Cardiac fibroblast (primary cell): ENCODE measurements at places on chromosomes 16 and 17.

DNA sequence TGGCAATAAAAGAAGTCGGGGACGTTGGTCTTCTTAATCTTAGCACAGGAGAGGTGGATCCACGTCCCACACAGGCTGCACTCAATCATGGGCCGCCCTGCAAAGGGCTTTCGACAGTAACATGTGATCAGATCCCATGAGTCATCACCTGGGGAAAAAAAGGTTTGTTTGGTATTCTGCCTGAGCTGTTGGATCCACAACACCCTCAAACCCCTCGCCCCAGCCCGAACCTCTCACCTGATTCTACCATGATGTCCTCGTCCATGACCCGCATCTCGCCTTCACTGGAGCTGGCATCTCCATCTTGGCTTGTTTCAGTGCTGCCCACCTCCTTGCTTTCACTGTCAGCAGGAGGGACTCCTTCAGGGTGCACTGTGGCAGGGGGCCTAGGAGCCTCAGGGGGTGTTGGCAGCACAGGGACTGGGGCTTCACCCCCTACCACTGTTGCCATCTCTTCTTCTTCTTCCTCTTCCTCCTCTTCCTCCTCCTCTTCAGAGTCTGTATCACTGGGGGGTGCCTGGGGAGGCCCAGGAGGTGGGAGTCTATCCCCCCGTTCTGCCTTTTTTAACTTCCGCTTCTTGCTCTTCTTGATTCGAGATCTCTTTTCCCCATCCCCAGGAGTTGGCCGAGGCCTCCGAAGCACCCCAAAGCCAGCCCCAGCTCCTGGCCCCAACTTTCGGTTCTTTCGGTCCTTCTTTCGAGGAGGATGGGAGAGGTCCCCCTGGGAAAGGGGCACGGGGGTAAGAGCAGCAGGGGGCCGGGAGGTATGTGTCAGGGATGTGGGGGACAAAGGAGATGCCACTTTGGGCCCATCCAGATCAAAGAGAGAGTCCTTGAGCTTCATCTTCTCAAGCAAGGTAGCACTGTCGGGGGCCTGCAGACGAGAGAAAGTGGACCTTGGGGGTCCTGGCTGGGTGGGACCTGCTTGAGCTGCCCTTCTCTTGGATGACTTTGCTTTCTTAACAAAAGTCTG lies 1.7 kb upstream of the DVL2 start:
- no peak for DNase-seq

DNA sequence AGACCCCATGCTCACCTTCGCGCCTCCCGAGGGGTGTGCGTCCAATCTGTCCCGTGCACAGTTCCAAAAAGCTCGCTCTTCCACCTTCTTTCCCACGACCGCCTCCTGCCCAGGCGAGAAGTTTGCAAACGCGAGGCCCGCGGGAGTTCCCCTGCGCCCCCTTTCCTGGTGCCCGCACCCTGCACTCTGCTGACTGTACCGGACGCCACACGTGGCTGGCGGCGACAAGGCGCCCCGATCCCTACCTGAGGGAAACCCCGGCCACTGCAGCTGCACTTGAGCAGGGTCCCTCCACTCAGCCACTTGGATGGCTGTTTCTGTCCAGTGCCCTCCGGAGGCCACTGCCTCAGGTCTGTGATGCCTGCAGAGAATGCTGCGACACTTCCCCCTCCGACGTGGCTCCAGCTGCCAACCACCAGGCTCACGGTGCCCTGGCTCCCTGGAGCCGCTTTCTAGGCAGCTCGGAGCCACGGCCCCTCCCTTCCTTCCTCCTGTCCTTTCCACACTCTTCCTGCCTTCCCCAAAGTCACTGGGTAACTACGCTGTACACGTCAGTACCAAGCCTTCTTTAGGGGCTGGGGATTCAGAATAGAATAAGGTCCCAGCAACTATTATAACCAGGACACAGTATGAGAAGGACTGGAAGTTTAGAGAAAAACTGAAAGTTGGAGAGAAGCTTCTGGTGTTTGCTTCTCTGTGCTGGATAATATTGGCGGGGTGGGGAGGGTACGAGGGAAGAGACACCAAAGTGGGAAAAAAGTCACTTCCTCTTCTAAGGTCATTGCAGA lies at the start of gene MLKL:
MLKL (minus strand) TSS at position 425 of the 788 bp plus-strand sequence. CDS start 5,105 bp downstream, outside the sequence.
- peak; percentile 64 for DNase-seq

DNA sequence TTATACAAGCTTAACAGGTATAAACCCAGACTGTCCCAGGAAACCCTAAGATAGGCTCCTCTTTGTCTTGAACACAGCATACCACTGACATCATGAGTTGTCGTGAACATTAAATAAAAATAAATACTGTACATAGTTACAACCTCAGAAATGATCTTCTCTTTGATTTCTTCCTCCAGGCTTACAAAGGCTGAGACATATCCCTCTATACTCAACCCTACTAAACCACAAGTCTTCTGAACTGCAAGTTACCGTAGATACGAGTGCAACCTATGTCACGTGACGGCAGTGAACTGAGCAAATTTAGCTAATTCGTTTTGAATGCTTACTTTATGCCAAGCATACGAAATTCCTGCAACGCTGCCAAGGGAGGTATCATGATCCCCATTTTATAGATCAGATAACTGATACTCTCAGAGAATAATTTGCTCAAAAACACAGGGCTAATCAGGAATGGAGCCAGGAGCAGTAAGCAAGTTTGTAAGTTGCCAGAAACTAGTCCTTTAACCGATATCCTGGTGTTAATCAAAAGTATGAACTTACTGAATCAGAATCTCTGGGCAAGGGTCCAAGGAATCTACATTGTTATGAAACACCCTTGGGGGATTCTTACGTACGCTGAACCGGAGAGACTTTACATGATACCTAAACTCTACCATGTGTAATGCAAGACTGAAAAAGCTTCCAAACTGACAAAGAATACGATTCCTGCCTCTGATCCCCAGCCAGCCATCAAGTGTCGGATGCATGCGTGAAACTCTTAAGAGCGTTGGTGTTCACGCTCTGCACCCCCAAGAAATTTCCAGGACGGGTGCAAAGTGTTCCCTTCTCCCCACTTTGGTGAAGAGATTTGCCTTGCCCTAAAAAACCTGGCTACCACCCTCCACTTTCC lies 106.2 kb downstream of the XYLT1 start:
- peak; percentile 93 for DNase-seq

- DNase-seq, result no peak
These were observed 7.7 kb downstream of the NUBP1 start for GRCh38 chr16:10751291-10751697.

GRCh38 chr16:67702130-67702529 lies 17.0 kb downstream of the GFOD2 start:
- DNase-seq, result no peak

DNA sequence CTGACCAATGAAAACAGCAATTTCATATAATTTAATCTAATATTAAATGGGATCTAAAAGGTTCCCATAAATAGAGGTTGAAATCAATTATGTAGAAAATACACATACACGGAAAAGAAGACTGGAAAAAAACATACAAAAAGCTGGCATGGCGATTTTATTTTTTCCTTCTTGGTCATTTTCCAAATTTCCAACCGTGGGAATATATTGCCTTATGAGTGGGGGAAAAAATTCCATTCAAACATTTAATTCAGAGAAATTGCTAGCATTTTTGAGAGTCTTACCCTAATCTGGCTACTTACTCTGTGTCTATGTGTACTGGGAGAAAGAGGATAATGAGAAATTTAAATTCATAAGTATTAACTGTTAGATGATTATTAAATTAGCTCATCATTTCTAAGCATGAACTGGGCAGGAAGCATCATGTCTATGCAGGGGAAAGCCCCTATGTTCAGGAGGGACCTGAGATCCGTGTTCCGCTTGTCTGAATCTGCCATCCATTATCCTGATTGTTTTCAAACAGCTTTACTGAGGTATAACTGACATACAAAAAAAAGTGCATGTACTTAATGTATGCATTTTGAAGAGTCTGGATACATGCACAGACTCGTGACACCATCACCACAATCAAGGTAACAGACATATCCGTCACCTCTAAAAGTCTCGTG lies 145.2 kb downstream of the XYLT1 start:
- DNase-seq, result no peak

DNA sequence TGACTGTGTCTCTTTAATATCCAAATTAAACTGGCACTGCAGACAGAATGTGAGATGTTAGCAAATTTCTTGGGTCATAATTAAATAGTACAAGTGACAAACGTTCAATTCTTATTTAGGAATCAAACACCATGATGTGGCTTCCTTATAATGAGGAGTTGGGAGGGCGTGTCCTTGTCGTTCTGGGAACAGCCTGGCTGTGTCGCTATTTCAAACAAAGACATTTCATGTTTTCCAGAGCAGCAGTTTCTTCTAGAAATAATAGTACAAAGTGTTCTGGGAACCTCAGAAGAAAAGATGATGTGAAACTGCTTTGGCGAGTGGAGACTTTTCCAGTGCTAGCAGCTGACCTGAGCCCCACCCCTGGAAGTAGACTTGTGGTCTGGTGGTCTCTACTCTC lies 301.7 kb upstream of the N4BP1 start:
- DNase-seq, result peak; percentile 2

GRCh38 chr17:74702116-74702871 lies 10.4 kb downstream of the CD300LF start:
- DNase-seq, result no peak

GRCh38 chr16:66304151-66304550 lies 62.3 kb upstream of the CDH5 start:
- DNase-seq, result no peak

DNA sequence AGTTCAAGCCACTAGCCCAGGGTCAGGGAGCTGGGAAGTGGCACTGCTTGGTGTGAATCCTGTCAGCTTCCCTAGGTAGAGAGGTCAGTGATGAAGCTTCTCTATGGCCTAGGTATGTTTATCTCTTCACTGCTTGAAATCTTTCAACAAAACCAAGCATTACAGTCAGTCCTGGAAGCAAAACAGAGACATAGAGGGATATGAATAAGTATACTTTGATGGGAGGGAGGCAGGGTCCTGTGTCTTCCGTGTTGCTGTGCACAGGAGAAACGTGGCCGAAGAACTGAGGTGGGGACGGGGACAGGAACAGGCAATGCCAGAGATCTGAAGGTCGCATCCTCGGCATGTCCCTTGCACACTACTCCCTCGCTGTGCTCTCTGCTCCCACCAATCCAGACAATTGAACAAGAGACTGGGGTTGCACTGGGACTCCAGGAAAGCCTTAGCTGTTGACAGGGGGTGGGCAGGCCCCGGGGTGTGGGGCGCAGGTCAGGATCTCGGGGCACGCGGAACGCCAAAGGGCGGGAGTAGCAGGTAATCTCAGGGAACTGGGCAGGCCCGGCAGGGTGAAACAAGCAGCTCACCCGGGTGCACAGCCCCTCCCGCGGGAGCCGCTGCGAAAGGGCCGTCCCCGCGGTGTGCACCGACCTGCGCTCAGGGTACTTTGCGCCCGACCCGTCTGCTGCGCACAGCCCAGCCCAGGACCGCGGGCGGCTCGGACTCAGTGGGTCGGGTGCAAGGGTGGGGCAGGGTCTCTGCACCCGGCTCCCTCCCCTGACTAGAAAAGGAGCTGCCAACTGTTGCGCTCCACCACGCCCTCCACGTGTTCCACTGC lies at the start of gene MT1H:
MT1H (plus strand) TSS at position 810 of the 835 bp plus-strand sequence. CDS start 71 bp downstream, outside the sequence.
- DNase-seq, result no peak

GRCh38 chr17:78745407-78746088 lies 36.5 kb downstream of the CYTH1 start:
- peak; percentile 64 for DNase-seq

- DNase-seq, result no peak
These were observed 12.3 kb downstream of the CDH1 start for GRCh38 chr16:68749432-68749831.

DNA sequence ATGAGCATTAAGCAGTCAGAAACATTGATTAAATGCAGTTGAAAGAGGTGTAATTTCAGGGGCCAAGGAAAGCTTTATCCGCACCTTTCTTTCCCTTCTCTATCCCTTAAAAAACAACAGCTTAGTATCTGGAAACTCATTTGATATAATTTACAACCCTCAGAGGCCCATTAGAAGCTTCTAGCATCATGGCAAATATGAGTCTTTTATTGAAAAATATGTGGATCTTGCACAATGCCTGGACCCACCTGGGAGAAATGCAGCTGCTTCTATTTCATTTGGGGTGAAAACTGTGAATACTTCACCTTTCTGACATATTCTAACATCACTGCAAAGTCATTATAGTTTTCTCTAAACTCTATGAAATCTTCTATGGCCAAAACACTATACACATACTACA lies 492.2 kb upstream of the PSMD7 start:
- DNase-seq, result no peak

GRCh38 chr17:42928714-42929496 lies 28.3 kb downstream of the G6PC1 start:
- DNase-seq, result peak; percentile 92

- peak; percentile 7 for DNase-seq
These were observed 22.6 kb upstream of the CBFA2T3 start for GRCh38 chr16:88999457-89000206.

- DNase-seq, result no peak
These were observed 104.1 kb downstream of the CDH13 start for GRCh38 chr16:82730901-82731300.

GRCh38 chr17:33115366-33115765 lies 123.7 kb downstream of the SPACA3 start:
- no peak for DNase-seq

- no peak for DNase-seq
These were observed 2.9 kb upstream of the RHBDF2 start for GRCh38 chr17:76504117-76504516.

DNA sequence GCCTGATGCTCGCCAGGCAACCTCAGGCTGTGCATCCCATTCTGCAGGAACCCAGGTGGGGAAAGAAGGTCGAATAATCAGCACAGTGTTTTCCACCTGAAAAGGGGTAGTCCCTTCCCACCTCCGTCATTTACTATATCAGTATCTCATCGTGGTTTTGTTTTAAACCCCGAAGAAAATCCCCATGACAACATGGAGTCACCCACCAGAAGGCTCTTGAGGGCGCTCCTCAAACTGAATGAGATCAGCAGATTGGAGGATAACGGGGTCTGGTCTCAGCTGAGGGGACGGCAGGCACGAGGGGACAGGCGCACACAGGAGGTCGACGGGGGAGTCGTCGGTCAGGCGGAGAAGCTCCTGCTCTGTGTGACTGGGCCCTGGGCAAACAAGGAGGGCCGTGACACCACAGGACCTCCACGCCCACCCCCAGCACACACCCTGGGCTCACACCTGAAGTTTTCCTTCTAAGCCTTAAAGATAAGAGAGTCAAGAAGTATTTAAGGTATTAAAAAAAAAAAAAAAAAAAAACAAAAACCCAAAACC lies 44.2 kb downstream of the MARF1 start:
- no peak for DNase-seq
